Activated T-helper 1 cell treated with Interleukin-2 at 50 U/mL for 16 hours (primary cell): ENCODE measurements at places on chromosomes 6 and 20.

DNA sequence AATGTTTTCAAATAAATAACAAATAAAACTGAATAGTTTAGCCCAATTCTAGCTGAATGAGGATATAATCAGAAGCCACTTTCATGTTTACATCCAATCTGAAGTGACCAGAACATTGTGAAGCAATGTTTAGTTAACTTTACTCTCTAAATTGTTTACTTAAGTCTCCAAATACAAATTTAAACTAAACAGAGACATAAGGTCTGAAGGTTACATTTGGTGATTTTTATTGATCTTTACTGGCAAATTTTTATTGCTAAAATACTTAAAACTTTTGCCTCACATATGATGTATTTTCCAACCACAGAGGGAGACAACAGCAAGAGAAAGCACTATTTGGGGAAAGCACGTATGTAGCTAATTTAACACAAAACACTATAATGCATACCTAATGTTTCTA is 106.8 kb upstream of the THEMIS start:
- no peak for DNase-seq

GRCh38 chr6:162211022-162211421 is 516.5 kb downstream of the PRKN start:
- no peak for DNase-seq

DNA sequence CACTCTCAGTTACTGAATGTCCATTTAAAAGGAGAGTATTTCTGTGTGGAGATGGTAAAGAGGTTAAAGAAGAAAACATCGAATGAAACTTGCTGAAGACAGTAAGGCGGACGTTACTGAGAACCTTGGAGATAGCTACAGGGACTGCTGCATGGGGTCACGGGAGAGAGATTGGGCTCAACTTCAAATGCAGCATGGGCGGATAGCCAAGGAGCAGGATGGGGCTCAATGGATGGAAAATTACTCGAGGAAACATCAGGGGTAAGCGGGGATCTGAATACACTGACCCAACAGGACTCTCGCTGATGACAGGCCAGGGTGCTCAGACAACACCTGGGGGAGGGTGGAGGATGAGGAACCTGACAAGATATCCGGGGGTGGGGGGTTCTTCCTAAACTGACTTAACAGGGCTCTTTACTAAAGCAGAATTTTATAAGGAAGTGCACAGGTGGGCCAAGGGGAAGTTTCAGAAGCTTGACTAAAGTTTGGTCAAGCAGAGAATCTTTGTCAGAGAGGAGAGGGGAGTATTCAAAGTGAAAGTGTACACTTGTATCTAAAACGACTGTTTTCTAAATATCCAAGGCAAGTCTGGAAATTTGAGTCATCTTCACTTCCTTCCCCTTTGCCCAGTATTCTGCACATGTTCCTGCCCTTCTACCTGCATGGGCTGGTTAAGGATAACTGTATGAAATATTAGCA is 22.8 kb downstream of the ECT2L start:
- no peak for DNase-seq

DNA sequence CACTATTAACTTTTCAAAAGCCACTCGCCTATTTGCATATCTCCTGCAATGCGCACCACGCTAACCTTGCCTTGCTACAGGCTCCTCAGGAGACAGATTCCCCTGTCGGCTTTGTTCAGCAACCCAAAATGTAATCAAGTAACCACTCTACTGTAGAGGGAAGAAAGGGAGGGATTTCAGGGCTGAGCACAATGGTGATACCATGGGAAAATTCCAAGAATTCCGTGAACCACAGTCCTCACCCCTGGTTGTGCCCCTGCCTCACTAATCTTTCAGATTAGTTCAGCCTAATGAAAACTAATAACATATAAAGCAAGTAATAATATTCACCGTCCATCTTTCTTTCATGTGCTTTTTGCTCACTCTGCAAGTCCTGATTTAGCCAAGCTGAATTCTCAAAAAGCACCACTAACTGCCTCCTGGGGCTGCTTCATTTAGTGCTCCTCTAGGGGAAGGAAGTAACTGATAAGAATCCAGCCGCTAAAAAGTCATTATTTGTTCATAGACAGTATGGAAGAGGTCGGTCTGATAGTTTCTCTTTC is 6.6 kb downstream of the CITED2 start:
- no peak for DNase-seq

- no peak for DNase-seq
Observed at GRCh38 chr20:25103526-25103925, 21.6 kb upstream of the VSX1 start.

DNA sequence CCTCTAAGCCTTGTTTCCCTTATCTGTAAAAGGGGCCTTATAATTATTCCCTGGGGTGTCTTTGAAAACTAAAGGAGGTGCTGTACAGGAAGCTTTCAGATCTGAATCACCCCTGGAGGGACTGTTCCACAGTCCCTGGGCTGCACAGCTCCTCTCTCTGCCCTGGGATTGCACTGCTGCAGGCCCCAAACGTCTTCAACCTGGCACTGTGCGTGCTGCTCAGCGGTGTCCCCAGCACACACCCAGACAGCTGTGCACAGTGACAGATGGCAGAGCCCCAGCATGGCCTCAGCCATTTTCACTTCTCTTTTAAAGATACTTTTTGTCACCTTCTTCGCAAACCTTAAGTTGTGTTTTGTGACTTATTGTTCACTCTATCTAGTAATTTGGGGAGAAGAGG is 50.7 kb upstream of the INSM1 start:
- DNase-seq = no peak

- no peak for DNase-seq
Observed at GRCh38 chr20:25320035-25320800, 70.4 kb downstream of the ABHD12 start.

GRCh38 chr6:37150314-37150713 is 19.6 kb upstream of the PIM1 start:
- DNase-seq = no peak
